Glomerular endothelial cell (primary cell): ENCODE measurements at places on chromosomes 2 and 18. TPM values are rescaled to one million over a fixed set of nuclear protein-coding genes. Genes with fewer than 3 reads are reported as not detected.

Gene TWIST2
- total RNA-seq: 4.8 and 7.2 TPM in 2 replicates

Gene AQP12B
- total RNA-seq: not detected in 2 replicates

Gene DLGAP1
- 1.6 and 2.0 TPM in 2 replicates for total RNA-seq

Gene ITPRIPL1
- total RNA-seq: 2.0 and 3.0 TPM in 2 replicates

Gene DYNAP
- not detected in 2 replicates for total RNA-seq

Gene FABP1
- not detected in 2 replicates for total RNA-seq
